ENCODE measurements at places on chromosomes 6 and 20.

- no peak for DNase-seq
Measured at GRCh38 chr6:132220800-132221199, 180.5 kb downstream of the MOXD1 start.

DNA sequence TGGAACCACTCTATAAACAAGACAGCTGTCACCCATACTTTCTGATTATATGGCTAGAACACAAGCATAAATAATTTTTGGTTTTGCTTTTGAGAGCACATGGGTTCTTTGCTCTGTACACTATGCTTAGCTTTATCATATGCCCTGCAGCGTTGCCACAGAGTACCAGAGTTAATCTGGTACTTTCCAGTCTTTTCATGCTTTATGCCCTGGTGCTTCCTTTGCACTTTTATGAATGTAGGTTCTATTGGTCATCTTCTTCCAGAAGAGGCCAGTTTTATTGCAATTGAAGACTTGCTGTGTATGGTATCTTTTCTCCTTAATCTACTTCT is 20.8 kb downstream of the SHLD1 start:
- no peak for DNase-seq

- no peak for DNase-seq
Measured at GRCh38 chr6:76707630-76708029, 635.2 kb upstream of the IMPG1 start.

- no peak for DNase-seq
Measured at GRCh38 chr20:12763406-12763805, 245.4 kb upstream of the SPTLC3 start.

DNA sequence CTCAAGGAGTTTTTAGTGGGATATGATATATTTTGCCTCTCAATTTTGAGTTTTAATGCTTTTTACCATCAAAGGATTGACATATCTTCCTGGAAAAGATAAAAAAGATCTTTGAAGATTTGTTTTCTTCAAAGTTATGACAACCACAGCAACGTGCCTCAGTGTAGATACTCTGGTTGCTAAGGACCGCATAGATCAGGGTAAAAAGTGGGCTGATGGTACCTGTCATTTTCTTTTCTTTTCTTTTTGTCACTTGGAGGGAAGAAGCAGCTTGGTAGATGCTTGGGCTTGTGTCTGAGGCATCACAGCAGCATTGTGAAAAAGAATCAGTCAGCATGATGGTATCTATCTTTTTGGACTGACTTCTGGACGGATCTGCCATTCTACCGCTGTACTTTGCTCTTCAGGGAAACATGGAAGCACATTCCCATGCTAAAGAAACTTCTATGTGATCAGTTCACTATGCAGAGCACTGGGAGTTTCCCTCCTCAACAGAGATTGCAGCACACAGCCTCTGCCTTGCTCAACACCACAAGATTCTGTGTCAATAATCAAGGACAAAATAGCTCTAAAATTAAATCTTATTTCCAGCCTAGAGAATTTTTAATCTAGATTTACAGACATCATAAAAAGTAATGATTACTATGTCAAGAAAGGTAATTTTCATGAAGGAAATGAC is 54.8 kb upstream of the SGK1 start:
- DNase-seq, result no peak

DNA sequence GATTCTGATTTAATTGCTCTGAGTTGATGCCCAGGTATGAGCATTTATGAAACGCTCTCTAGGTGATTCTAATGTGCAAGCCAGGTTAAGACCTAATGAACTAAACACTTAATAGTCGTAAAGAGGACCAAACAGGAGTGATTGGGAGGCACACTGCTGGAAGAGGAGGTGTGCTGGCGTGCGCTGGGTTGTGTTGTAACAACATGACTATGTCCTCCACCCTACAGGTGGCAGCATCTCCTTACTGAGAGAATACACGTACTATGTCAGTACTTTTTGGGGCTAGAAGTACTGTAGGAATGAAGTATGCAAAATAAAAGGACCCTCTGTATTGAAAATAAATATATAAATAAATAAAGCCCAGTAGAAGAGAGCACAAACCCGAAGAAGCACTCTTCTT is 11.9 kb downstream of the C6orf89 start:
- DNase-seq, result no peak

DNA sequence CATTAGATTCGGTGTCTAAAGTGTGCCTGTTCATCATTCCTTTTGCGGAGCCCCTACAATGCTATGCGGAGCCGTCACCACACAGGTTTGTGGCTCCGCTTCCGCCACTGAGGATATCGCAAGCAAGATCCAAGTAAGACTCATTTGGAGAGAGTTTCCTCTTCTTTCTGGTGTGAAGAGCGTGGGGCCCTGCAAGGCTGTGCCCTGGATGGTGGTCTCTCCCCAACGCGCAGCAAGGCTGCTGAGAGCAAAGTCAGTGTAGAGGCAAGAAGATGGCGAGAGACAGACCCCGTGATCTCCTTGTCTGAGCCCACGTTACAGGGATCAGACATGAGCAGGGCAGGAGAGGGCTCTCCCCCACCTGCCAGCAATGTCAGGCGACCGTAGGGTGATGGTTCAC is 96.3 kb upstream of the AFDN start:
- DNase-seq, result no peak

- DNase-seq, result no peak
Measured at GRCh38 chr6:33638556-33638955, 17.4 kb downstream of the ITPR3 start.

DNA sequence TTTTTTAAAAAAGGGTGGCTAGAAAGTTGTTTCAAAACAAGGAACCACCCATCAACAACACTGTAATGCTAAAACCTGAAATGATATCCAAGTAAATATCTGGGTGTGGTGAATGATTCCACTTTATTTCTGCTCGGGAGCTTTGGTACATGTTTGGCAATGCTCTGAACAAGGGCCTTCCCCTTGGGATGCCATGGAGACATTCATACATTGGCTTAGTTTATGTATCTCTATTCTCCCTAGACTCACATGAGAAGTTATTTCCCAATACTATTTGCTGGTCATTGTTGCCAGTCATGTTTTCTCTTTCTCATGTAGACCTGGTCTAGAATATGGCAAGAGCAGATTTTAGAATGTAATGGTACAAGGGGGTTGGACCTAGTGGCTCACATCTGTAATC is 22.9 kb downstream of the ADTRP start:
- no peak for DNase-seq

- no peak for DNase-seq
Measured at GRCh38 chr20:15674253-15675060, 898.8 kb downstream of the KIF16B start.

DNA sequence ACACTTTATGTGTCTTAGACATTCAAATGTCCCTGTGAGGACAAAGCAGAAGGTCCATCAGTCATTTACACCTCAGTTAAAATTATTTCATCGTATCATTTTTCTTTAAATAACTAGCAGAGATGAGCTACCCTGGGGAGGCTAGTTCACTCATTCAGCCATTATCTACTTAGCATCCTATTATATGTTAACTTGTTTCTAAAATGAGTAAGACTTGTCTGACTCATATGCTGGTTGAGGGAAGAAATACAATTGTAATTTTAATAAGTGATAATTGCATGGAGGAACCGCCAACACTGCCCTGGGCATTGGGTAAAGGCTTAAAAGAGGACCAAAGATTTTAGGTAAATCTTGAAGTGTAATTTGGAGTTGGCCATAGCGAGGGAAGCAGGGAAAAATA is 12.4 kb upstream of the PTPRK start:
- no peak for DNase-seq

GRCh38 chr20:54132612-54133433 is 41.0 kb downstream of the CYP24A1 start:
- DNase-seq, result no peak

GRCh38 chr20:19181552-19181951 is 30.9 kb upstream of the SLC24A3 start:
- DNase-seq, result no peak

- DNase-seq, result no peak
Measured at GRCh38 chr6:45450831-45451230, 73.1 kb upstream of the SUPT3H start.

DNA sequence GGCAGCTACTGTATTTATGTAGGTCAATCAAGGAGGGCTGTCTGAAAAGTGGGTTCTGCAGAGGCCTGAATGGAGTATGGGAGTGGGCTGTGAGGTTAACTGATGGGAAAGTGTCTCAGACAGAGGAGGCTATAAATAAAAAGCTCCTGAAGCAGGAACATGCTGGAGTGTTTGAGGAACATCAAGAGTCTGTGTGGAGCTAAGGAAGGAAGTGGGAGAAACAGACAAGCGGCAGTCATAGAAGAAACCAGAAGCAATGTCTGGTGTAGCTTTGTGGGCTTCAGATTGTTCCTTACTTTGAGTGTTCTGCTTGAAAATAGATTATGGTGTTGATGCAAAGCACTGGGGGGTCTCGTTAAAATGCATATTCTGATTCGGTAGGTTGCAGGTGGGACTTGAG is 101.5 kb upstream of the OGFRL1 start:
- no peak for DNase-seq

- no peak for DNase-seq
Measured at GRCh38 chr20:63521602-63522001, 1.0 kb downstream of the PPDPF start.

GRCh38 chr6:67974931-67975330 is 660.2 kb upstream of the ADGRB3 start:
- DNase-seq, result no peak

DNA sequence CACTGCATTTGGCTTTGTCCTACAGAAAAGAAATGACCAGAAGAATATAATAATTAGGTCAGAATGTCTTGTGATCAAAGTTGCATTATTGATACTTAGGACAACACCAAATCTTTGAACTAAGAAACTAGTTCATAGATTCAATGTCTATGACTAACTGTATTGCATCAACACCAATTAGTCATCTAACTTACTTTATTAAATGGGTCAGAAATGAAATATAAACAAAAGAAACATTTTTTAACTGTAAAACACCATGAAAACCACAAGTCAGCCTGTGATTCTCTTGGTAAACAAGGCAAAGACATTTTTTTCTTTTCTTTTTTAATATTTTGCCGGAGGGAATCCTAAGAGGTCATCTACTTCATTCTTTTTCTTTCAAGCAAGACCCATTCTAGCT is 114.1 kb upstream of the HDDC2 start:
- no peak for DNase-seq

DNA sequence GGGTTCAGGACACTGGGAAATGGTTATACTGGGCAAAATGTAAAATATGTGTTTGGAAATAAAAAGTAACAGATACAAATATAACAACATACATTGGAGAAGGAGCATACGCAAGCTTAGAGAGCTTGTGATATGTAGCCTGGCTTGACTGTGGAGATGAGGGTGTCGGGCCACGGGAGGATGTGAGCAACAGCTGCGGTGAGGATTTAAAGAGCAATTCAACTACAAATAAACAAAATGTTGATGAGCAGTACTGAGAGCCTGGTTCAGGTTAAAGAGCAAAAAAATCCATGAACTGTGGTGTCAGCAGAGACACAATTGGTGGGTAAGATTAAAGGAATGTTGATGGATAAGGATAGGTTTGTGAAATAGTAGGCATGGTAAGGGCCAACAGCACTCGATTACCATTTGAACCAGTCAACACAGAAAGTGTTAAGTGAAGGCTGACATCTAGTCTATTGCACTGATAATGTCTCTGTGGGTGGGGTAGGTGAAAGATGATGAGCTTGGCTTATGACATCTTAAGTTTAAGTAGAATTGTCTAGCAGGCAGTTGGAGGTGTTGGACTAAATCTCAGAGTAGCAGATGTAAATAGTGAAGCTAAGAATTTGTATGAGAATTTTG is 723.2 kb downstream of the EPM2A start:
- no peak for DNase-seq
